ENCODE measurements at places on chromosomes 3 and 15. TPM values are rescaled to one million over a fixed set of nuclear protein-coding genes. Genes with fewer than 3 reads are reported as not detected.

Gene PLAAT1
- total RNA-seq: not detected

Gene LRRC31
- not detected for total RNA-seq

Gene GPR160
- total RNA-seq: 0.50 TPM

Gene GMNC
- total RNA-seq: under 0.01 TPM

Gene PLCH1
- under 0.01 TPM for total RNA-seq

Gene ST3GAL6
- total RNA-seq: 2.6 TPM

Gene SRGAP3
- total RNA-seq: 10.0 TPM

Gene SPATA12
- not detected for total RNA-seq

Gene LRRN1
- total RNA-seq: 0.33 TPM

Gene CCR5
- total RNA-seq: under 0.01 TPM

Gene KCNMB3
- total RNA-seq: 1.5 TPM

Gene RTP1
- not detected for total RNA-seq

Gene TMEM266
- 0.26 TPM for total RNA-seq

Gene ITGA11
- total RNA-seq: 29.6 TPM

Gene CPEB1
- 62.3 TPM for total RNA-seq

Gene ITPKA
- 3.9 TPM for total RNA-seq

Gene IQCF5
- not detected for total RNA-seq

Gene ARL14
- not detected for total RNA-seq

Gene A4GNT
- not detected for total RNA-seq

Gene ALDH1A3
- 73.7 TPM for total RNA-seq

Gene MAP6D1
- total RNA-seq: 0.51 TPM

Gene GALNT15
- total RNA-seq: 37.7 TPM

Gene PGBD4
- 3.0 TPM for total RNA-seq

Gene KBTBD13
- total RNA-seq: not detected

Gene ACOX2
- 20.5 TPM for total RNA-seq

Gene WDR93
- 0.17 TPM for total RNA-seq

Gene ECE2
- not detected for total RNA-seq

Gene CILP
- total RNA-seq: 0.26 TPM

Gene GHSR
- not detected for total RNA-seq

Gene VGLL3
- total RNA-seq: 53.7 TPM

Gene ISLR
- total RNA-seq: 14.0 TPM

Gene ABTB1
- 8.2 TPM for total RNA-seq

Gene SLC22A14
- 0.17 TPM for total RNA-seq

Gene CLDN18
- total RNA-seq: not detected

Gene RBP2
- not detected for total RNA-seq

Gene MGLL
- total RNA-seq: 60.1 TPM

Gene ADIPOQ
- not detected for total RNA-seq

Gene GOLGA8S
- total RNA-seq: under 0.01 TPM

Gene STXBP5L
- not detected for total RNA-seq

Gene VEPH1
- total RNA-seq: 34.7 TPM

Gene HTR3E
- total RNA-seq: not detected

Gene CPLX3
- total RNA-seq: not detected

Gene DGKG
- 4.8 TPM for total RNA-seq

Gene CFAP20DC
- total RNA-seq: 3.8 TPM
